ENCODE measurements at places on chromosomes 1 and 21.

- no peak for DNase-seq
These were observed 26.3 kb downstream of the CLEC20A start for GRCh38 chr1:178470411-178470960.

DNA sequence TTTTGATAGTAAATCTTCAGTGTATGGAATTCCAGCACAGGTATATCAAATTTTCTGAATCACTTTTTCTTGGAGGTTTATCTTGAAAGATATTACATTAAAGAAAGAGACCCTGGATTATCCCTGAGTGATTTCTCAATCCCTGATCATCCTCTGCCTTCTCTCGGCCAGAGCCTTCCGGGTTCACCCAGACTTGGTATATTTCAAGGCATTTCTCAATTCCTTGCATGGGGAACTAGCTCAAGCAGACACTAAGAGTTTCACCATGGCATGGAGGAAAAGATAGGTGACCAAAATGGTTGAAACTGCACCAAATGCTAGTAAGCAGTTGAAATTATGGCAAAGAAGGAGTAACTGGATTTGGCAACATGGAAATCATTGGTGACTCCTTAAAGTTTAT, 5.7 kb downstream of the VAMP4 start:
- DNase-seq: no peak

DNA sequence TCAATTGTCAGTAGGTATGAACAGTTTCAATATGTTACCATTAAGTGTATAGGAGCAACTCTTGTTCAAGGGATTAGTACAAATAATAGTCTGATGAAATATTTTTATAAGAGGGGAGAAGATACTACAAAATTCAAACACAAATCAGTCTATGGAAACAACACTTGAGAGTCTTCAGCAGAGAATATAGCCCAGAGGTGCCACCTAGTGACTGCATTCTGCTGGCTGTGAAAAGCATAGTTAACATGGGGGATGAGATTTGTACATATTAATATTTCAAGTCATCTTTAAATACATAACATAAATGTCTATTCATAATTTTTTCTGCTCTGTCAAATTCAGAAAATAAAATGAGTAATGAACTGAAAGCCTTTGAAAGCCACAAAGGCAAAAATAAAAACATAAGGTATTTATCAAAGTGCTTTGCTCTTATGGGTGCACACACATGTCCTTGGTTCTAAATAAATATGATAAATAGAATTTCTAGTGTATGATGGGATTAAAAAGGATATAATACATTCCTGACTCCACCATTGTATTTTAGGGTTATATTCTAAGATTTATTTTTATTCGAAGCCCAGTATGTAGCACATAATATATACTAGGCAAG, 440.9 kb upstream of the ZRANB2 start:
- no peak for DNase-seq

DNA sequence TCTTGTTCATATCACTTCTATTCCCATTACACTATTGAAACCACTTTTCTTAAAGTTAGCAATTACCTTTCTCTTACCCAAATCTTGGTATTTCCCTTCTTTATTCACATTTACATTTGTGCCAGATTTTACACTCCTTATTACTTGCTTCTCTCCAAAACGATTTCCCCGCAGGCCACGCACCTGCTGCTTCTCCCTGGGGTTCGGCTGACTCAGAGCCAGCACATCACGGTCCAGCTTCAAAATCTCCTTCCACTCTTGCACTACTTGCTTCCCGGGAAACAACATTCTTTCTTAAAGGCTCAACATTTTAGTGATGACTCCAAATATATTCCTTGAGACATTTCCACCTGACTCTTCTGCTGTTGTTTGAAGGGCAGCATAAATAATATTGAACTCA, 20.7 kb downstream of the LHX9 start:
- DNase-seq: no peak

DNA sequence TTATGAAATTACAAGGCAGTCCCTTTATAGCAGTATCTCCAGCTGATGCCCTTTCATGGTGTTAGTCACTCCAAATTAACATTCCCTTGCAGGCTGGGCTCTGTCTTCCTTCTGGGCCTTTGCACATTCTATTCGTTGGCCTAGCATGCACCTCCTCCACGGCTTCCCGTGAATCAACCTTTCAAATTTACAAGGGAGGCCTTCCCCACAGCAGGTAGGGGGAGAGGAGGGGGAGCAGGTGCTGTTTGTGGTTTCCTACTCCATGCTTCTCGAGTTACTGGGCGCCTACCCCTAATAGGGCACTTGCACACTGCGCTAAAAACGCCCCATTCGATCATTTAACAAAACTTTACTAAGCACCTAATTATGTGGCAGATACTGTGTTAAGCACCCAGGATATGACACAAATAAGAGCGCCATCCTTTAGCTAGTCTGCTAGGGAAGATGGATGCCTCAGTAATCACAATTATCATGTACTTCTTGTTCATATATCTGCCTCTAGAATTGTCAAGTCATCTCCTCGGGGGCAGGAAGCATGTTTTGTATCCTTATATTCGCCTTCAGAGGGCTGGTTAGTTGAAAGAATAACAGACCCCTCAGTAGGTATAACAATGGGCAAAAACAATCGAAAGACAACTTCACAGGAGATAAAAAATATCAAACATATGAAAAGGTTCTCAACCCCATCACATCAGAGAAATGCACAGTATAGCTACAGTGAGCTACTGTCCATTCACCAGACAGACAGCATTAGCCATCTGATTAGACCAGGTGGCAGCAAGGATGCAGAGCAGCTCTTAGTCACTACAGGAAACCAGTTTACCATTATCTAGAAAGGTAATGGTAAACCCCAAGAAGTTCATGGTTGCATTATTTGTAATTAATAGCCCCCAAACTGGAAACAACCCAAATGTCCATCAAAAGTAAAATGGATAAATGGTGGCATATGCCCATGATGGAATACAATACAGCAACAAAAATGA, 1.7 kb upstream of the ADAR start:
- no peak for DNase-seq

DNA sequence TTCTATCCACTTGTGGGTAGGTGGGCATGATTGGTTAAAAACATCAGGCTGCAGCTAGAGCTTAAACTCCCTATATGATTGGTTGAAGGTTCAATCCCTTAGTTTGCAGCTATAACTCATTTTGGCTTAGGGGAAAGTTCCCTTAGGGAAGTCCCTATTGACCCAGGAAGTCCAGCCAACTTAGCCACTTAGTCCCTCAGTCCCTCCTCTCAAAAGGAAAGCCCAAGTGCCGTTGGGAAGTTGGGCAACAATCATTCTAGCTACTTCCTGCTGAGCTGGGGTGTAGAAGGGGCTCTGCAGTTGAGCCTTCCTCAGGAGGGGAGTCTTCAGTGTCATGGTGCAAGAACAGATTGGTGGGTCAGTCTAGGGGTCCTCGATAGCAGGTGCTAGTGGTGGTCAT, 12.2 kb downstream of the MSTO1 start:
- no peak for DNase-seq

DNA sequence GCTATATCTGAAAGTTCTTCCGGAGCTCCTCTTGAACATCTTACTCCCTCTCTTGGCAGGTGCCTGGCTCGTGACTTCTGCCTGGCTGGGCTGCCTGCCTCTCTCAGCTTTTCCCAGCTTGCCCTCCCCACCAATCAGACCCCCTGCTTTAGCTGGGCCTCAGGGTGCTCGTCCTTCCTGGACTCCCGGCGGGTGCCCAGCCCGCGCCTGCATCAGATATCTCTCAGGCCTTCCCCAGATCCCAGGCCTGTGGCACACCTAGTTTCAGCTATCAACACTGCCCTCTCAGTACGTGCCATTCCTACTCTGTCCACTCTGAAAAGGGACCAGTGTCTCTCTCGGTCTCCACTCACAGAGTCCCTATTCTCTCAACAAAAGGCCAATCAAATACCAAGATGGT, 96.5 kb upstream of the CLDN14 start:
- no peak for DNase-seq

GRCh38 chr1:145942405-145942804, 15.1 kb upstream of the RBM8A start:
- no peak for DNase-seq

GRCh38 chr1:17597651-17598050, 58.2 kb downstream of the ARHGEF10L start:
- DNase-seq: no peak

DNA sequence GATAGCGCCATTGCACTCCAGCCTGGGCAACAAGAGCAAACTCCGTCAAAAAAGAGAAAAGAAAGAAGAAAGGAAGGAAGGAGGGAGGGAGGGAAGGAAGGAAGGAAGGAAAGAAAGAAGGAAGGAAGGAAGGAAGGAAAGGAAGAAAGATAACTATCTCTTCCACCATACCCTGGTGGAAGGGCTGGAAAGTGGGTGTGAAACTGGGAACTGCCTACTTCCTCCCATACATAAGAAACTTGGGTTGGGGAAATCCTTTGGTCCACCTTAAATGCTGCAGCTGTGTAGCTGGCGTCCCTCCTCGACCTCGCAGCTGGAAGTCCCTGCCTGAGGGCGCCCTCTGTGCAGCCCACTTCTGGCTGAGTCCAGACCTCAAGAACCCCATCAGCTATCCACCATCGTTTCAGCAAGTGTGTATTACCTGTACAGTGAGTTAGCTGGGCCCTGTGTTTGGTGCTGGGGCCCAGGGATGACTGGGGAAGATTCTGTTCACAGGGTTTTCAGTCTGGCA, 4.6 kb upstream of the FAM167B start:
- DNase-seq: no peak

GRCh38 chr1:206685334-206685768, 646 bp downstream of the MAPKAPK2 start:
- no peak for DNase-seq

GRCh38 chr1:203227371-203228083, 1.9 kb downstream of the CHIT1 start:
- DNase-seq: no peak

GRCh38 chr1:204074274-204075138, 1.6 kb downstream of the SOX13 start:
- DNase-seq: no peak

DNA sequence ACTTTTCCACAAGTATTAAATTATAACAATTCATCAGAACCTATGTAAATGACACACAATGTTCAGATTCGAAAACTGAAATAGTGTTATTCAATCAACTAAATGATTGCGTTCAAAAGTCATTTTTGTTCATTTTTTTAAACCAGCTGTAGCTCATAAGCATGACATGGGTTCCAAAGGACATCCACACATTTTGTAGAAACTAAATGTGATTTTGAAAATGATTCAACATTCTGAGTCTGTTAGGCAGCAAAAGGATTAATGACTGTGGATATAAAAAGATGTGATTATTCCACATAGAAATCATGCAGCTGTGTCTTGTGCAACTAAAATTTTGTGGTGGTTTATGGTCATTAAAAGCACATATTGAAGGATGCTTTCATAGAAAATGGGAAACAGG, 204.5 kb downstream of the BRINP3 start:
- DNase-seq: no peak

GRCh38 chr1:4422504-4423289, 231.7 kb upstream of the AJAP1 start:
- DNase-seq: no peak

DNA sequence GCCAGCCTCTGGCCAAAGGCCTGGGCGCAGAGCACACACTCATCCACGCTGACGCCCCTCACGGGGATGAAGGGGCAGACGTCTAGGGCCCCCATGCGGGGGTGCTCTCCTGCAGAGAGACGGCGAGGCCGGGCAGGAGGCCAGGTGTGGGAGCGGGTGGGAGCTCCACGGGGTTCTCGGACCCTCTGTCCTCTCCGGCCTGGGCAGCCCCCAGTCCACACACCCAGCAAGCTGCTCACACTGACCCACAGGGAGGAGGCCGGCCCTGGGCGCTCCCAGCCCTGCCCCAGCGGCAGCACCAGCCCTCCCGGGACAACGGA, 2.5 kb downstream of the FTCD start:
- DNase-seq: no peak

GRCh38 chr21:16788584-16788983, 724.3 kb upstream of the CXADR start:
- DNase-seq: no peak

DNA sequence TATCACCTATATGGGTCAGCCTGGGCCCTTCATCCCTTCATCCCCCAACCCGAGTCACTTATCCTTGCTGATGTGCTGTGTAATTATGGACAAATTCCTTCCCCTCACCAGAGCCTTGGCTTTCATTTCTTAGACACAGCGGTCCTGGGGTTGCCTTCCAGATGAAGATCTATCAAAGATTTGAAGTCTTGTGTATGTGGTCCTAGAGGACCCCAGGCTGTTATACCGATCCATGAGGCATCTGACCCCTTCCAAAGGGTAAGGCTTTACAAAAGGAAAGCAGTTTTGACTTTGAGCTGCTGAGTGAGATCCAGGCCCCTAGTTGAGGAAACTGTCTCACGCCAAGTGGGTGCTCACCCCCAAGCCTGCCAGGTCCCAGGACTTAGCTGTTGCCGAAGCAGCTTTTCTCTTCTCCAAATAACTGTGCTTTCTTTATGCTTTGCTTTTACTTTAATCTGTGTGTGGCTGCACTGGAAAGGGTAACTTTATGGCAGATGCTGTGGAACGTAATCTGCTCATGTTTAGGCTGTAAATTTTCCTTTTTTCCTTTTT, 37.6 kb downstream of the MAN1C1 start:
- DNase-seq: no peak

Data from GDM1 (cell line).